ENCODE measurements at places on chromosomes 6 and 20.

DNA sequence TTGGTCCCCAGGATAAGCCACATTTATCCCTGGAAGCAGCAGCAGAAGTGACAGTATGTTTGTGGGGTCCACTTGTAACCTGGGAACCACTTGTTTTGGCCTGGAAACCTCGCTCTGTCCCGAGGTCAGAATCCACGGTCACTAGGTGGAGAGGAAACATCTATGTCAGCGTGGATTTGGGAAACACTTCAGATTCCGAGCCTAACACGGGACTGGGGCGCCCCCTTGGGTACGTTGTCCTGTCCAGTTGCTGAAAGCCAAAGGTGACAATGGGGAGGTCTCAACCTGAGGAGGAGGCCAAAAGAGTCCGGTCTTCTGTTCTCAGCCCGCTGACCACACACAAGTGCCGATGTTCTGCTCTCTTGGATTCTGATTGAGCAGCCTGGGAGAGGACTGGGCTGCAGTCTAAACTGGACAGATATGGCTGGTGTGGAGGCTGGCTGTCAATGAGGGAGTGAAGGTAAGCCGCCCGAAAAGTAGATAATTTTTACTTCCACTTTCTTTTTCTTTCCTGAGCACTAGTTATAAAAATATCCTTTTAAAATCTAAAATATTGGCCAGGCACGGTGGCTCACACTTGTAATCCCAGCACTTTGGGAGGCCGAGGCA lies 4.9 kb upstream of the ZFP57 start:
- no peak for DNase-seq

GRCh38 chr6:15183979-15184378 lies 61.9 kb upstream of the JARID2 start:
- no peak for DNase-seq

- no peak for DNase-seq
Observed at GRCh38 chr20:40797425-40797824, 108.4 kb upstream of the MAFB start.

DNA sequence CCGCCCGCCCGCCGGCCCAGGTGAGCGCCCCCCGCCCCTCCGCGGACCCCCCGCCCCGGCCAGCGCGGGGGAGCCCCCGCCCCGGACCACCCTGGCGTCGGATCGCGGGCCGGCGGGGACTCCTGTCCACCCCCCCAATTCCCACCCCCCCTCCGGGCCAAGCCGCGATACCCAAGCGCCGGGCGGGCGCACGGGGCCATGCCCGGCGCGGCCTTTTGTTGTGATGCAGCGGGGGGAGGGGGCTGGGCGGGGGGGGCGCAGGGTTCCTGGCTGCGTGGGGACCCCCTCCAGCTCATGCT lies 245 bp downstream of the SRC start:
- DNase-seq = no peak

DNA sequence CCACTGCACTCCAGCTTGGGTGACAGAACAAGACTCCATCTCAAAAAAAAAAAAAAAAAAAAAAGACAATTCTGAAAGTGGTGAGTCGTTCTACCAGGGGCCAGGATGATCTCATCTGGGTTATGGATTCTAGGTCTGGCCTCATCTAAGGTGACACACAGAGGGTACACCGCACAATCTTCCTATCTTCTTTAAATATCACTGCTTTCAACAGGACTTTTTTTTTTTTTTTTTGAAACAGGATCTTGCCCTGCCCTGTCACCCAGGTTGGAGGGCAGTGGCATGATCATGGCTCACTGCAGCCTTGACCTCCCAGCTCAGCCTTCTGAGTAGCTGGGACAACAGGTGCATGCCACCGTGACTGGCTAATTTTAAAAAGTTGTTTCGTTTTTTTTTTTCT lies 67.7 kb downstream of the SLC16A10 start:
- no peak for DNase-seq
